Endothelial cell (in vitro differentiated cells): ENCODE measurements at places on chromosomes 2 and 18. TPM values are rescaled to one million over a fixed set of nuclear protein-coding genes. Genes with fewer than 3 reads are reported as not detected.

GRCh38 chr18:49655266-49656072 lies 93.6 kb downstream of the LIPG start:
- no peak for DNase-seq

DNA sequence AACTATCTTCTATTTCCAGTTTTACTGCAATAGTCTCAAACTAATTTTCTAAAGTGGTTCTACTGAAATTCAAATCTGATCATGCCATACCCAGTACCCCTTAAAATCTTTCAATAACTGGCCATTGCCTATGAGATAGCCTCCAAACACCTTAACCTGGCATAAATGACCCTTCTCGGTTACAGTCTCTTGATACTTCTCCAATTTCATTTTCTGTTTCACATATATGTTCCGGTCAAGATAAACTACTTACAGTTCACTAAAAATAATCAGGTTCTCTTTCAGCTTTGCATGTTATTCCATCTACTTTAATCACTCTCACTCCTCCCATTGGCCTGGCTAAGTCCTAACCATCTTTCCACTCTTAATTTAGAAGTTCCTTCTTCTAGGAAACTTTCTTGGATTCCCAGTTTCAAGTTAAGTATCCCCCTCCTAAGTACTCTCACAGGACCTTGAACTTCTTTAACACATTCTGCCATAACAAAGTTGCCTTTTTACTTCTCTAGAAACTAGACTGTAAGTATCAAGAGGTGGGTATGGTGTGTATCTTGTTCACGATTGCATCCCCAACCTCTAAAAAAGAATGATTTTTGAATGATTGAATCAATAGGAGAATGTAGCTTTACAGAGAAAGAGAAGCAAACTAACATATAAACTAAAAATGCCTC lies 110.2 kb upstream of the RBBP8 start:
- DNase-seq = no peak

DNA sequence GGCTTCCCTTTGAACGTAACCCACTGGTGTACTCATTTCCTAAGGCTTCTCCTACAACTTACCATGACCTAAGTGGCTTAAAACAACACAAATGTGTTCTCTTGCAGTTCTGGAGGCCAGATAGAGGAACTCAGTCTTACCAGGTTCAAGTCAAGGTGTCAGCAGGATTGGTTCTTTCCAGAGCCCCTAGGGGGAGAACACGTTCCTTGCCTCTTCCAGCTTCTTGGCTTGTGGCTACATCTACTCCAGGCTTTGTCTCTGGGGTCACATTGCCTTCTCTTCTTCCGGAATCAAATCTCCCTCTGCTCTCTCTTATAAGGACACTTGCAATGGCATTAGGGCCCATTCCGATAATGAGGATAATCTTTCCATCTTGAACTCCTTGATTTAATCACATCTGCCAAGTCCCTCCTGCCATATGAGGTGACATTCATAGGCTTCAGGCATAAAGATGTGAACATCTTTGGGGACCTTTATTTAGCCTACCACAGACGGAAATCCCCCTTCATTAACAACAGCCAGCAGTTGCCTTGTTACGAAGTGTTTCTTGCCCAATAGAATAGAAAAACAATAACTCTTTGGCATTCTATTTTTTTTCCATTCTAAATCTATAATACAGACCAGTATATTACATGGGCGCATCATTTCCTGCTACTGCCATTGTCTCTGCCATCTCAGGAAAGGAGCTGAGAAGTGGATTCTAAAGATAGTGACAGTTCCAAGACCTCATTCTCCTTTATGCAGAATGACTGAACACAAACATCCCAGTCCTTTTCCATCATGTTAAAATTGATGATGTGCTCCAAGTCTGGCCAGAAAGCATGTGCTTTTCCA lies 362.0 kb downstream of the ZNF521 start:
- no peak for DNase-seq

The YPEL5 gene
- 120 TPM for total RNA-seq

The ACADL gene
- not detected for total RNA-seq

The FAM237A gene
- total RNA-seq = not detected

The IFT172 gene
- total RNA-seq = 32.2 TPM

- DNase-seq = no peak
Measured at GRCh38 chr2:138028538-138028937, 64.3 kb downstream of the HNMT start.

DNA sequence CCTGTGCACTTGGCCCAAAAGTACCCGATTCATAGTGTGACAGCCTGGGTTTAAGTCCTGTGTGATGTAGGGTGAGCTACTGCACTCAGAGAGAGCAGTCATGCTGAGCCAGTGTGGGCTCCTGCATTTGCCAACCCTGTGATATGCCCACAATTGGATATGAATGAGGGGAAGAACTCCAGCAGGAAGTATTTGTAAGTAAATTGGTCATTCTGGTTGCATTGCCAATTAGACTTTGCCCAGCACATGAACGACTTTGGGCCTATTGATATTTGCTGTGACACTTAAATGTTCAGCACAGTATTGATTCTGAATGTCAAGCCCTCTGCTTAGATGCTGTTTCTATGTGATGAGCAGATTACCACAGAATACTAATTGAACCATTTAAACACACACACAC lies 570.9 kb downstream of the PIK3C3 start:
- DNase-seq = no peak

- DNase-seq = no peak
Measured at GRCh38 chr2:232088771-232089170, 127.3 kb downstream of the DIS3L2 start.

The HOXD9 gene
- total RNA-seq = 0.56 TPM

DNA sequence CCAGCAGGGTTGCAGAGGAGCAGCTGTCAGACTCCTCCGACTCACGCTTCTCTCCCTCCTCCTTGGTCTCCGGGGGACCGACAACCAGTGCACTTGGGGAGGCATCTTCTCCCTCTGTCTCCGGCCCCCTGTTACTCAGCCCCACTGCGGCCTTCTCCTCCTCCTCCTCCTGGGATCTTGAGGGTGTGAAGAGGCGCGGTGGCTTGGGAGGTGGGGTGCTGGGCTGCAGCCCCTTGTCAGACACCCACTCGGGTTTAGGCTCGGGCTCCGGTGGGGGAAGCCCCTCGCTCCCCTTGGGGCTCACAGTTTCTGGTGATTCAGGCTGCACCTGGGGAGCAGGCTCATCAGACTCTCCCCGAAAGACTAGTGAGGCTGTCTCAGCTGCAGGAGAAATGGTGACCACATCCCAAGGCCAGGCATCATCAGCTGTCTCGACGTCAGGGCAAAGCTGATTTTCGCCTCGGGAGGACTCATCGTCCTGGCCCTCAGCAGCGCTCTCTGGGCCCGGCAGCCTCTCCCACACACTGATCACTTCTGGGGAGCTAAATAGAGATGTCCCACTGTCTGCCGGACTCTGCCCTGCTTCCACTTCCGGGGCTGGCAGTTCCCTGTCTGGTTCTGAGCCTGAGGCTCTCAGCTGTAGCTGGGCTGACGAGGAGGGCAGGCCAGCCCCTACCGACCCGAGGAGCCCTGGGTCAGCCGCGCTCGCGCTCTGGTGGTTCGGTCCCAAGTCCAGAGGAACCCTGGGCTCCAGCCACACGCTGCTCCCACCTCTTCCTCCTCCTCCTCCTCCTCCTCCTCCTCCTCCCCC lies 9.0 kb upstream of the SFXN5 start:
- no peak for DNase-seq

The ACVR2A gene
- total RNA-seq = 22.9 TPM

The FRZB gene
- 90.8 TPM for total RNA-seq

DNA sequence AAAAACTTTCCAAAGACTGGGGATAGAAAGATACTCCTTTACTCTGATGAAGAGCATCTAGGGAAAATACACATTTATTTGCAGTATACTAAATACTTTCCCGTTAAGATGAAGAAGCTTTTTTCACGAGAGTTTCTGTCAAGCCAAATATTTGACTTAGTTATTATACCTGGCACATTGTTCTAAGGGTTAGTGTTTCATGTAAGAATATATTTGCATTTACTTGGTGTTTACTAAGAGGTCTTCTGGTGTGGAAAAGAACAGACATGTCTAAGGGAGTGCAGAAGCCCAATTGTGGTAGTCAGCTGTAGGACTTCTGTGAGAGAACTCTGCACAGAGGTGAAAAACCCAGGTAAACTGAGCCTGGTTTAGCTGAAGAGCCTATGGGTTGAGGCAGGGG lies 457.6 kb upstream of the SOX11 start:
- no peak for DNase-seq

GRCh38 chr18:63831080-63831788 lies 56.0 kb downstream of the SERPINB7 start:
- no peak for DNase-seq

The UGT1A3 gene
- total RNA-seq = not detected

The REV1 gene
- total RNA-seq = 40.2 TPM

DNA sequence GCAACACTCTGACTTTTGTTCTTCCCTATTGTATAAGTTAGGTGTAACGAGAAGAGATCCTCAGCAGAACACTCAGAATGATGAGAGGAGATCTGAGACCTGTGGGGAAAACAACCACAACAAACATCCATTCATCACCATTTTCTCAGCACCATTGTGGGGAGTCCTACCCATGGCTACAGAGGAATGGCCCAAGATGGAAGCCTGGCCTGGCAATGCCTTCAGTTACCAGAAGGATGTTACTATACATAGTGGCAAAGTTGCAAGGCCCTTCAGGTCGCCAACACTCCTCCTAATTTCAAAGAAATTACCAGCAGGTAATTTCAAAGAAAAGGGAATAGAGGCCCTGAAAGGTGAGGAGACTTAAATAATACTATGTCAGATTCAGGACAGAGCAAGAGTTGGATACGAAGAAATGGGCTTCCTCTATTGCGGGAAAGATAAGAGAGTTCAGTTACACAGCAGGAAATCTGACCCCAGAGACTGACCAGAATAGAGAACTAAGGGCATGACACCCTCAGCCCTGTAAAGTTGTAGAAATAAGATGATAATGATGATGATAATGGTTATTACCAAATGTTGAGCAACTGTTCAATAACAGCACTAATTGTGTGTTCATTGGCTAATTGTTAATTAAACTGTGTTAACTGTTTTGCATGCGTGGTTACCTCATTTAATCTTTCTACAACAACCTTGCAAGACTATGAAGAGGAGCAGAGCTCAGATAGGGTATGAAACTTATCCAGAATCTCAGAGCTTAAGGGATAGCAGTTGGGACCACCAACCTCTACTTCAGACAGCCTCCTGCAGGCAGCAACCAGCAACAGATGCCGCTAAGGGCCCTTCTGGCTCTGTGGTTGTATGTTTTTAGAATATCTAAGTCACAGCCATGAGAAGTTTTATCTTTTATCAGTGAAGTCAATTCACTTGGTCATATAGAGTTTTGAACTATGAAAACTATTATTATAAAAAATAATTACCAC lies 37.5 kb downstream of the DHRS9 start:
- no peak for DNase-seq

GRCh38 chr2:1713142-1713838 lies 31.0 kb downstream of the PXDN start:
- no peak for DNase-seq

The DPP10 gene
- 3.3 TPM for total RNA-seq

The SERPINB5 gene
- not detected for total RNA-seq

GRCh38 chr2:46269544-46270273 lies 27.5 kb upstream of the EPAS1 start:
- no peak for DNase-seq

The CCDC74B gene
- 20.4 TPM for total RNA-seq

The STRN gene
- total RNA-seq = 52.0 TPM

- no peak for DNase-seq
Measured at GRCh38 chr2:143124445-143124844, 4.8 kb upstream of the ARHGAP15 start.

- no peak for DNase-seq
Measured at GRCh38 chr2:35228584-35228983, 1127.0 kb upstream of the CRIM1 start.

DNA sequence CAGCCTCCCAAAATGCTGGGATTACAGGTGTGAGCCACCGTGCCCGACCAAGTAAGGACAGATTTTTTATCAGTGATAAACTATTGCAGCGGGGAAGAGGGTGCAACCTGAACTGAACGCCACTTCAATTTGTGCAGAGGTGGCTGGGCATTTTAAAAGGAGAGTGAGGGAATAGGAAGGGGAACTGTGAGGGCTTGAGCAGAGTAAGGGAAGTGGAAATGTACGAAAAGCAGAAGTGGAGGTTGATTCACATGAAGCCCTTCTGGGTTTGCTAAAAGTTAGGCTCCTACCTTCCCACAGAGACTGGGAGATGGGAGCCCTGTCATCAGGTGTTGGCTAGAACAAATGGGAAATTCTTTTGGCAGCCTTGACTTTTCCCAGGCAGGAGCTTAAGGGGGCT lies 6.1 kb downstream of the STK11IP start:
- no peak for DNase-seq

DNA sequence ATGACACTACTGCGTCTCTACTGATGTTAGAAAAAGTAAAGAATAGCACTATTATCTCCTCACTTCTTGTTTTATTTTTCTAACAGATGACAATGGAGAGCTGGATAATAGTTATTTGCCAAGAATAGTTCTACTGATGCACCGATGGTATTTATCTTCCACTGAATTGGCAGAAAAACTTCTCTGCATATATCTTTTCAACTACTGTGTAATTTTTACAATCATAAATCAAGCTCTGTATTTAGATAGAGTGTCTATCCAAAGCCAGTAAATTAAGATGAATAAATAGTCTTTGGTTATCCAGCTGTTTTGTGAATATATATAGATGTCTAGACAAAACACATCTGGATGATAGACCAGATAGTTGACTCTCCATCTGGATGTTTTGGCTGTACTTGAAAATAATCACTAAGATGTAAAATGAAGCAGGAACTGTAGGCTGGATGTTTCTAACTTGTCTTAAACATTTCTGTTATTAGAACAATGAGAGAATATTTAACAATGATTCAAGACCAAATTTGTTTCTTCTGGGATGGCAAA lies 40.1 kb downstream of the RASGRP3 start:
- DNase-seq = no peak

The AKAIN1 gene
- not detected for total RNA-seq
